ENCODE measurements at places on chromosomes 12 and 14.
A peak's percentile ranks its signal among the peaks of the same experiment; 100 is the strongest.

GRCh38 chr12:26028953-26029735 lies 70.7 kb downstream of the RASSF8 start:
- DNase-seq, result peak; percentile 21

GRCh38 chr14:103507751-103508150 lies 14.9 kb downstream of the CKB start:
- no peak for DNase-seq

DNA sequence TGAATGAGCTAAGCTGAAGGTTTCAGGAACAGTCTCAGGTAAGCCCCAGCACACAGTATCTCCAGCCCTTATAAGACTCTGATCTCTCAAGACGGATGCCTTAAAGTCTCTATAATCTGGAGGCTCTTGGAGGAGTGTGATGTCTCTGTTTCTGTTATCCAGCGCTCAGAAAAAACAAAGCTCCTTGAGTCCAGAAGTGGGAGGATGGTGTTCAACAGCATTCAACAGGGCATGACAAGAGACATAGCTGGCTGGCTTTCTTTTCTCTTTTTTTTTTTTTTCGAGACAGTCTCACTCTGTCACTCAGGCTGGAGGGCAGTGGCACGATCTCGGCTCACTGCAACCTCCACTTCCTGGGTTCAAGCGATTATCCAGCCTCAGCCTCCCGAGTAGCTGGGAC lies 31.6 kb upstream of the TESC start:
- DNase-seq, result no peak

DNA sequence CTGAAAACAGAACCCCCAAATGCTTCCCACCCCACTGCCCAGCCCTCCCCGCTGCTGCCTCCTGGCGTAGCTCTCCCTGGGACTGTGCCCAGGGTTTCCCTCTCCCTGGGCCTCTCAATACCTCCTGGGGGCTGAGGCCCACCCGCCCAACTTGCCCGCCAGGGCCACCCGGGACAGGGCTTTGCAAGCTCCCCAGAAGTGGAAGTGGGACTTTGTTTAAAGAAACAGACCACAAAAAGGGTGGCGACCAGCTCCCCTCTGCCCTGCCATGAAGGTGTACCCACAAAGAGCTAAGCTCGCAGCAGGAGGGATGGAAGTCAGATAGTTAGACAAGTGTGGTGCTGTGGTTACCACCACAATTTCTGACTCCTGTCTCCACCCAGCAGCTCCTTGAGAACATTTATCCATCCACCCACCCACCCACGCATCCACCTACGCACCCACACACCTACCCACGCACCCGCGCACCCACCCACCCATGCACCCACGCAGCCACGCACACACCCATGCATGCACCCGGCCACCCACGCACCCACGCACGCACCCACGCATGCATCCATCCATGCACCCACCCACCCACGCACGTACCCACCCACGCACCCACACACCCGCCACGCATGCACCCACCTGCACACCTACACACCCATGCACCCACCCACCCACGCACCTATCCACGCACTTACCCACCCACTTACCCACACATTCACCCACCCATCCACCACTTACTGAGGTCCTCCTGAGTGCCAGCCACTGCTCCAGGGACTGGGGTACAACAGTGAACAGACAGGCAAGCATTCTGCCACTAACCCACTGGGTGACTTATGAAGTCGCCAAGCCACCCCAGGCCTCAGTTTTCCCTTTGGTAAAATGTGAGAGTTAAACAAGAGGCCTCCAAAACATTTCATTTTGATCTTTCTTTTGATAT lies 127.3 kb downstream of the SCARB1 start:
- DNase-seq, result no peak

- no peak for DNase-seq
These were observed 31.0 kb downstream of the ITGA7 start for GRCh38 chr12:55676707-55677106.
